HT-29 (cell line): ENCODE measurements at places on chromosomes 7 and 10. TPM values are rescaled to one million over a fixed set of nuclear protein-coding genes. Genes with fewer than 3 reads are reported as not detected.

The AGAP4 gene
- total RNA-seq = 11.1 and 11.8 TPM in 2 replicates

The ZC3HAV1 gene
- 35.9 and 38.2 TPM in 2 replicates for total RNA-seq

DNA sequence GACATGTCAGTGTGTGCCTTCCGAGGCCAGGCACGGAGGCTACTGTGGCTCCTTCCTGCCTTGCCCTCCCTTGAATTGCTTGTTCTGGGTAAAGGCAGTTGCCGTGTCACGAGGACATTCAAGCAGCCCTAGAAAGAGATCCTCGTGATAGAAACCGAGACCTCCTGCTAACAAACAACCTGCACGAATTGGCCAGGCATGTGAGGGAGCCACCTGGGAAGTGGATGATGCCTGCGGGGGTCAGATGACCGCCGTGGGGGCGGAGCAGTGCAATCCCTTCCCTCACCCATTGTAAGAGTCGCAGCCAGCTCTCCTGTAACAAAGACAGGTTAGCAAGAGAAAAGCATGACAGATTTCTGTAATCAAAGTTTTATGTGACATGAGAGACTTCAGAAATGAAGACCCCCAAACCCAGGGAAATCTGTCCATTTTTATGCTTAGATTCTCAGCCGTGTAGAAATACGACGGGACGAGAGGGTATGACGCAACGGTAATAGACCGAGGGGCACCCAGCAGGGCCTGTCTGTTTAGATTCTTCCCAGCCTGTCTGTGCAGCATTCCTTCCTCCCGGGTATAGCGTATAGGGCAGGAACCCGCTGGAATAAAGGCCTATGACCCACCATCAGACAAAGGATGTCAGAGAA is 241.7 kb downstream of the GATA3 start:
- no peak for DNase-seq

- DNase-seq = no peak
These were observed 131.8 kb downstream of the SNX10 start for GRCh38 chr7:26423436-26423835.

- DNase-seq = no peak
These were observed 84.0 kb downstream of the CHST15 start for GRCh38 chr10:124009231-124010015.

DNA sequence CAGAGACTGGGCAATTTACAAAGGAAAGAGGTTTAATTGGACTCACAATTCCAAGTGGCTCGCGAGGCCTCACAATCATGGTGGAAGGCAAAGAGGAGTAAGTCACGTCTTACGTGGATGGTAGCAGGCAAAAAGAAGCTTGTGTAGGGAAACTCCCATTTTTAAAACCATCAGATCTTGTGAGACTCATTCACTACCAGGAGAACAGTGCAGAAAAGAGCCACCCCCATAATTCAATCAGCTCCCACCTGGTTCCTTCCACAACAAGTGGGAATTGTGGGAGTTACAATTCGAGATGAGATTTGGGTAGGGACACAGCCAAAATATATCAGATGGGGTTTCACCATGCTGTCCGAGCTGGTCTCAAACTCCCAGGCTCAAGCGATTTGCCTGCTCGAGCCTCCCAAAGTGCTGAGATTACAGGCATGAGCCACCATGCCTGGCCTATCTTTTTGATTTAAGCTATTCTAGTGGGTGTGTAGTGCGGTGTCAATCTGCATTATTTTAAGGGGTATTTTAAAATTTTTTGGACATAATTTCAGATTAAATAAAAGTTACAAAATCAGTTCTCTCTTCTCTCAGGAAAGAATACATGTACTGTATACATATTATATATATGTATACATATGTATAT is 9.0 kb upstream of the MRPS16 start:
- no peak for DNase-seq

DNA sequence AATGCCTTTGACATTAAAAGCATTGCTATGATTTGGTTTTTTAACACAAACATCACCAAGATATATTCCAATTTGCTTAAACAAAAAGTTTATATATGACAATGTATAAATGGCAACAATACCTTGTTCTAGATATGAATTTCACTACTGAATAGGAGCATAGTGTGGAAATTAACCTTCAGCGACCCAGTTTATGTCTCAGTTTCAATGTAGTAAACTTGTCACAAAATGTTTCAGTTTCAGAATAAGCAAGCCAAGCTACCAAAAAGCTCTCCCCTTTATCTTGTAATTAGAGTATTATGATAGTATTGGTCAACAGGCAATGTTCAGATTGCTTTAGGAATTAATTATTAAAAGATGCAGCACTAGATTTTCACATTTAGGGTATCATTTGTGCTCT is 99.6 kb upstream of the PCDH15 start:
- no peak for DNase-seq

DNA sequence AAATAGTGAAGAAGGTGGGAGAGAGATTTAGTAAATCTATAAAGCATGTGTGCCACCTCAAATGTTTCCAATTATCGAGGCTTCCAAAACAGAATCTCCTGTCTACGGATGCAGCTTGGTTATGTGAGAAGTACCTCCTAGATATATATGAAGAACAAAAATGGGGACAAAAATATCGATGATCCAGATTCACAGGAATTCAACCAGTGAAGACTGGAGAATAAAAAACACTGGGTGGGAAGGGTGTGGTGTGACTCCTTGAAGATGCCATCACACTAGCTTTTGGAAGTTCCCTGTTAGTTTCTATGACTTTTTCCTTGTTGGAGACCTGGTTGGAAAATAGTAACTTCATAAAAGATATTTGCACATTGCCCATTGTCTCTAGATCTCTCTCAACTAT is 152.4 kb downstream of the LRRC4 start:
- DNase-seq = no peak
